ENCODE measurements at places on chromosomes 11 and 22. TPM values are rescaled to one million over a fixed set of nuclear protein-coding genes. Genes with fewer than 3 reads are reported as not detected.
A peak's percentile ranks its signal among the peaks of the same experiment; 100 is the strongest.

Gene ANO5
- not detected for polyA plus RNA-seq

GRCh38 chr11:115676206-115676605 lies 172.0 kb upstream of the CADM1 start:
- no peak for DNase-seq

Gene DSCAML1
- not detected for polyA plus RNA-seq

- no peak for DNase-seq
Measured at GRCh38 chr11:8127447-8127846, 41.4 kb downstream of the RIC3 start.

DNA sequence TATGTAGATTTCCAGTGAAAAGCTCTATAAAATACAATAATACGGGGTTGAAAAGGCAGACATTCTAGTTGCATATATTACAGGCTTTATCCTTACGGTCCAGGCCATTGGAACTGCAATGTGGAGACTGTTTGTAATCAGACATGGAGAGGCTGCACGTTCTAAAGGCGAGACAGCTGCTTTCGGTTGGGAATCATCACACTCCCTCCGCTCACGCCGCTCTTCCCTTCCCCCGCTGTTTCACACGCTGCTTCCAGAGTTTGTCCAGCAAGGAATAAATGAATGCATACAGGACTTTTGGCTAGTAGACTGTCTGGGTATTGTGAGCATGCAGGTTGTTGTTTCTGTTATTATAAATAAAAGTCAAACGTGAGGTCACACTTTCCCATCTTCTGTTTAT lies 13.5 kb upstream of the EFCAB6 start:
- no peak for DNase-seq

DNA sequence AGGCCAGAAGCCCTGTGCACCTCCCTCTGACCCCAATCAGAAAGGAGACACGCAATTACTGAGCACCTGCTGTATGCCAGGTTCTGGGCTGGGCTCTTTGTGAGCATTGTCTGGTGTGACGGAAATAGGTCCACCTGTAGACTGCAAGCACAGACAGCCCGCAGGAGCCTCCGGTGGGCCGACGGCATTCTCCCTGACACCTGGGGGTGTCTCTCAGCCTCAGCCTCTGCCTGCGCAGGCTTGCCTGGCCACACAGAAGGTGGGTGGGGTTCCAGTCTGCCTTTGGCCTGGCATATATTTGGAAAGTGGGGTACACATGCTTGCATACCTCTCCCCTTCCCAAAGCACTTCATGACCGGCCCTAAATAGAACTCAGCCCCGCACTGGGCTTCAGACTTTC lies 129.3 kb downstream of the BUD13 start:
- no peak for DNase-seq

DNA sequence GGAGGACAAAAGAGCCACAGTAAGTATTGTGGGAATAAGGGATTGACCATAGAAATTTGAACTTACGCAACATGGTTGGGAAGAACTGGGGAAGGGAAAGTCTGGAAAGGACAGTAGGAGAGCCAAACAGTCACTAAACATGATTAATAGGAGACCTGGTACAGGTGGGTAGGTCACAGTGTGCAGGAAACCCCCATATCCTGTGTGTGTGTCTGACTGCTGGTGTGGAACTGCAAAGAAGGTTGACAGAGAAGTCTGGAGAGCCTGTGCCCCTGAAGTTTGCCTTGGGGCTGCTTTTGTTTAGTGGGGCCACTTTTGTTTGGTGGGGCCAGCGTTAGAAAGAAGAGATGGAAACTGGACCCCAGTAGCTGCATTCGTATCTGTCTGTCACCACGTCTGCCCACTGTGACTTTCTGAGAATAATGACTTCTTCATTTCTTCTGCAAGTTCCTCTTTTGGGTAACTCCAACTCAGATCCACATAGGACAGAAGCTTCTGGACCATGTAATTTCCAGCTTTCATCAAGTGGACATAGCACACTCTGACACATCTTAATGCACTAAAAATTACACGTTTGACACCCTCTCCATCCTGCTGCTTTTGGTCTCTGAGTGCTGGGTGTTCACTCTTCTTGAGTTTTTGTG lies 126.8 kb upstream of the RAG2 start:
- no peak for DNase-seq

GRCh38 chr11:119738059-119738439 lies 9.0 kb upstream of the NECTIN1 start:
- no peak for DNase-seq

- DNase-seq, result no peak
Measured at GRCh38 chr22:27877501-27877900, 41.6 kb downstream of the PITPNB start.

Gene BTBD18
- not detected for polyA plus RNA-seq

DNA sequence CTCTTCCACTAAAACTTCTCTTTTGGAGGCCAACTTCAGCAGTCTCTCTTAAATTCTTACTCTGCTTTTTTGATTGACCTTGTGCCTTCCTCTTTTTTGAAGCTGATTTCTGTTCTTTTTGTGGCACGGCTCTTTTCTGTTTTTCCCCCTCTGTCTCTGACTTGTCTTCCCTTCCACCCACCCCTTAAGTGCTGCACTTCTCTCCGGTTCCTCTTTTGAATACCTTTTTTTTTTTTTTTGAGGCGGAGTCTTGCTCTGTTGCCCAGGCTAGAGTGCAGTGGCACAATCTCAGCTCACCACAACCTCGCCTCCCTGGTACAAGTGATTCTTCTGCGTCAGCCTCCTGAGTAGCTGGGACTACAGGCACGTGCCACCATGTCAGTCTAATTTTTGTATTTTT lies 211.9 kb downstream of the BLID start:
- no peak for DNase-seq

Gene BLID
- polyA plus RNA-seq, result 0.94 TPM

Gene TSKU
- polyA plus RNA-seq, result 28.8 TPM

Gene CCDC116
- 0.16 TPM for polyA plus RNA-seq

DNA sequence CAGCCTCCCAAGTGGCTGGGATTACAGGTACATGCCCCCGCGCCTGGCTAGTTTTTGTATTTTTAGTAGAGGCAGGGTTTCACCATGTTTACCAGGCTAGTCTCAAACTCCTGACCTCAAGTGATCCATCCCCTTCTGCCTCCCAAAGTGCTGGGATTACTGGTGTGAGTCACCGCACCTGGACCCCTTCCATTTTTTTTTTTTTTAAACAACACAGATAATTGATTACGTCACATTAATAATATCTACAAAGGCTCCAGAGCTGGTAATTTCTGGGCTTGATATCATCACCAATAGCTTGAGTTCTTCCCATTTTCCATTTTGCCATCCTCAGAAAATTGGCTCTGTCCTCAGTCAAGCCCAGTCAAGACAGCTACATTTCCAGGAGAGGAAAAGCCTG lies 7.2 kb downstream of the TTLL1 start:
- no peak for DNase-seq

- DNase-seq, result no peak
Measured at GRCh38 chr11:87635001-87635400, 540.2 kb downstream of the RAB38 start.

Gene FOXR1
- not detected for polyA plus RNA-seq

DNA sequence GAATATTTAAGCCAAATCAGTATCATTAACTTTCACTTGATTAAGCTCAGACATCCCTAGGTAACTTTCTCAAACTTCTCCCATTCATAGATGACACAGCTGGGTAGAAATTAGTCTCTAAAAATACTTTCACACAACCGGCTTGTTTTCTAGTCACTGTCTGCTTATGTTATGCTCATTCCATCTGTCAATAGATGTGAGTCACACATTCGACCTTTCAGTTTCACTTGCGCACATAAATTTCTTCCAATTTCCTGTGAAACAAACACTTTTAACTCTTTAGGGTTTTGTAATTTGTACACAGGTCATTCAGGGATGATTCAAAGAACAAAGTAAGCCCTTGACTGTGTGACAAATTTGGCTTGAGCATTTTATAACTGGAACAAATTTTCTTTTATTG lies 723.0 kb downstream of the KCNA4 start:
- peak; percentile 62 for DNase-seq

GRCh38 chr11:131868629-131869507 lies 498.5 kb downstream of the NTM start:
- DNase-seq, result no peak

DNA sequence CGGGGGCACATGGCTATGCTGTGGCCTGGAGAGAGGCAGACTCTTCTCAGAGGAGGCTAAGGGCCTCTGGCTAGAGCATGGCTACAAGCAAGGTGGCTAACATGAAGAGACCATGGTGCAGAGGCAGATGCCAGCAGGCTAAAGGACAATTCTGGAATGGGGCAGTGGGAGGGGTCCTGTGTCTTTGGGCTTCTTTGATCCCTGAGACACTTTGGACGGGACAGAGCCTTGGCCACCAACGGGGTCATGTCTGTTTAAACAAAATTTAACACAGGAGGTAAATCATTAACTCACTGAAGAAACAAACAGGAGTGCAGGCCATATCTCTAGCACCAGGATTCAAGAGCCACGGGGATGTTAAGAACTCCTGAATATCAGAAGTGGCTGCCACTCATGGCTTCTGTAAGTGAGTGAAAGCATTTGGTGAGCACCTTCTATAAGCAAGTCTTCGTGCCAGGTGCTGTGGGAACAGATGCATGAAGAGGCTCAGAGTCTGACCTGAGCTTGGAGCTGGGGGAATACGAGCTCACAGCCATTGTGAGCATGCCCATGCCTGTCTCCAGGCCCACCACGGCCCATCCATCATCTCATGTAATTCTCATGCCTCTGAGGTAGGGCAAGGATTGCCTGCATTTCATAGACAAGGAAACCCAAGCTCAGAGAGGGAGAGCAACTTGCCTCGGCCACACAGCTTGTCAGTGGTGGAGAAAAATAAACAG lies 18.3 kb upstream of the ZNRF3 start:
- no peak for DNase-seq

DNA sequence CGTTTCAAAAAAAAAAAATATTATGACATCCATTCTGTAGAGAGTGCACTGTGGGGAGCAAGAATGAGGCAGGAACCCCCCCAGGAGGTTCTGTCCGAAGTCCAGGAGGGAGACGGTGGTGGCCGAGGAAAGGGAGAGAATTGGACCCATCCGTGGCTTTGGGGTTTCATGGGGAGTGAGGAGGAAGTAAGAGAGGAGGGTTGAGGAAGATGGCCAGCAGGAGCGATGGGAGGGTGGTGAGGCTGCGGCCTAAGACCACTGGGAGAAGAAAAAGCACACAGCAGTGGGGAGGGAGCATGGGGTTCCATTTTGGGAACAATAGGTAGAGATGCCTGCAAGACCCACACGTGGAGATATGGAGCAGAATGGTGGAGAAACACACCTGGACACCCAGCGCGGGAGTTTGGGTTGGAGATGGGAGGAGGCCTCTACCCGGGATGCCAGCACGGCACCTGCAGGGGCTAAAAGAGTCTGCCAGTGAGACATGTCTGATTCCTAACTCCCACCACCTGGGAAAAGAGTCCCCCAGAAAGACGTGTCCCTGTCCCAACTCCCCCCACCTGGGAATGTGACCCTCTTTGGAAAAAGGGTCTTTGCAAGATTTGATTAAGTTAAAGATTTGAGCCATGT lies 72.5 kb upstream of the SHANK2 start:
- no peak for DNase-seq

Gene BATF2
- polyA plus RNA-seq, result 1.5 TPM

Gene PATE4
- not detected for polyA plus RNA-seq

Gene KCNJ1
- polyA plus RNA-seq, result not detected

- no peak for DNase-seq
Measured at GRCh38 chr22:45583504-45583903, 80.8 kb downstream of the FBLN1 start.

DNA sequence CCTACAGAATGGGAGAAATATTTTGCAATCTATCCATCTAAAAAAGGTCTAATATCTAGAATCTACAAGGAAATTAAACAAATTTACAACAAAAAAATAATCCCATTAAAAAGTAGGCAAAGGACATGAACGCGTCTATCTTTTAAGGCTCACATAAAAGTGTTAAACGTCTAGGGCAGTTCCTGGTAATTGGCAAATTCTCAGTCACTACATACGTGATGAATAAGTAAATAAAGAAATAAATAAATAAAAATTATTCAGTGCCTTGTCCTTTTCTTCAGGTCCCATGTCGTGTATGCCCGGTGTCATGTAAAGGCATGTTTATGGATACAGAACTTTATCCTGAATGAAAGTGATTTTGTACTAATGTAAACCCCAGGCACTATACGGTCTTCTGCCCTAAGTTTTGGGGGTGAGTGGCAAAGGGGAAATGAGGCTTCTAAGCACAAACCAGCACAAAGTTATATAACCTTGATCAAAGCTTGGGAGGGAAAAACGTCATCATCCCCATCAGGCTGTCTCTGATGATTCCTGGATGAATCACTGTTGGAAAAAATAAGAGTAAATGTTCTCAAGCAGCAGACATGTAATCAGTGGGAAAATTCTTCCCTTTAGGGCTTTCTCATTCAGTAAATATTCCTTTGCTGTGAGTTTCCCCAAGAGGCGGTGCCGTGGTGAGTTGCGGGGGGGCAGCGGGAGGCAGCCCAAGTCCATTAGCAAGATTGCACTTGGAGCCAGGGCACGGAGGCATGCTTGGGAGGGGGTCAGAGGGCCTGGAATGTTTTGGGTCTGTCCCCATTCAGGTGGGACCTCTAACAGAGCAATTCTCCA lies 30.4 kb upstream of the MICAL2 start:
- peak; percentile 90 for DNase-seq

DNA sequence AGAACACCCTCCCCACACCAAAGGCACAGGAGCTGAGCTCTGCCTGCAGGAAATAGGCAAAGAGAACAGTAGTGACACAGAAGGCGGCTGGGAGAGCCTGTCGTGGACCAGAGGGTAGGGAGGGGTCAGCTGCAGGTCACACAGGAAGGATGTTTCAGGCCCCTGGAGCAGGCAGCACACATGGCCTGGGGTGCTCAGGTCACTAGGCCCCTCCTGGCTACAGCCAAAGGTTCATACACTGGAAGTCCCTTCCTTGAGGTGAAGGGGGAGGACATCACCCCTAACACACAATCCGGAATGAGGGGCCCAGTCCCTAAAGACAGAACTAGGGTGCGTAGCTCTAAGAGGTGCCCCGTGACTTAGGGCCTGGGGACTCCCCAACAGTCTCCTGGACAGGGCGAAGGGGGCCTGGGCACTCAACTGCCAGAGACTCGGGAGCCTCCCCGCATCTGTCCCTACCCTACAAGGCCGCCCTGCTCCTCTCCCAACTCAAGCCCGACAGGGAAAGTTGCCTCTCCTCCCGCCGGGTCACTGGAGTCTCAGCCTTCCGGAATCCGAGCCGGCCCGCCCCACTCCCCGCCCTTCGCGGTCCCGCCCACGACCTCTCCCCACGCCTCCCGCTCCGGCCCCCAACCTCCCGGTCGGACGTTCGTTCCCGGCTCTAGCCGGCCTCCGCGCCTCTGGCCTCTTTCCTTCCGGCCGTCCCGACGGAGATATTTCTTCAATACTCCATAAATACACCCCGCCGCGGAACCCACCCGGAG lies at the start of gene CYB5R2:
Gene CYB5R2 (minus strand): TSS at position 541 of the 764 bp plus-strand sequence. CDS start 675 bp downstream, outside the sequence.
- no peak for DNase-seq

GRCh38 chr22:39409516-39410029 lies 10.0 kb downstream of the TAB1 start:
- no peak for DNase-seq

DNA sequence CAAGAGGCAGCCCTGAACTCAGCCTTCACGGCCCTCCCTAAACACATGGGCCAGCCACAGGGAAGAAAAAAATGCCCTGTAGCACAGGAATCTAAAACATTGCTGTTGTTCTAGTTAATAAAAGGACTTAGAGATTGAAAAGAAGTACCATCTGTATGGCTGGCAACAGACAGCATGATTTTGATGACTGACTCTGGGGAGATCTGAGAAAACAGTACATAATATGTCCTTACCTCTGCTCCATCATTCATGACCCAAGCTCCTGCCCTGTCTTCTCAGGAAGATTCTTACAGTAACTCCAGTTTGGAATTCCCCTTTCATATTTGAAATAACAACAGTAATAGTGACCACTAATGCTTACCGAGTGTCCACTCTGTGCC lies 244.2 kb downstream of the ETS1 start:
- no peak for DNase-seq

Gene SIPA1
- 19.8 TPM for polyA plus RNA-seq

Gene PATE3
- polyA plus RNA-seq, result not detected

GRCh38 chr22:30790366-30790765 lies 95.7 kb downstream of the OSBP2 start:
- no peak for DNase-seq

Measured in AG04450 (cell line).